Endodermal cell (in vitro differentiated cells): ENCODE measurements at places on chromosomes 4 and X. TPM values are rescaled to one million over a fixed set of nuclear protein-coding genes. Genes with fewer than 3 reads are reported as not detected.
A peak's percentile ranks its signal among the peaks of the same experiment; 100 is the strongest.

Gene SHOX
- total RNA-seq: not detected in 3 replicates

Gene ADH7
- not detected in 3 replicates for total RNA-seq

- no peaks in the 10 kb centered on the region for H3K4me1 ChIP-seq
- no peaks in the 10 kb centered on the region for H3K36me3 ChIP-seq
- H3K4me3 ChIP-seq: no peak overlapping the region
- no peaks in the 10 kb centered on the region for H3K27me3 ChIP-seq
Measured at GRCh38 chr4:113866611-113867010, 105.1 kb upstream of the CAMK2D start.

DNA sequence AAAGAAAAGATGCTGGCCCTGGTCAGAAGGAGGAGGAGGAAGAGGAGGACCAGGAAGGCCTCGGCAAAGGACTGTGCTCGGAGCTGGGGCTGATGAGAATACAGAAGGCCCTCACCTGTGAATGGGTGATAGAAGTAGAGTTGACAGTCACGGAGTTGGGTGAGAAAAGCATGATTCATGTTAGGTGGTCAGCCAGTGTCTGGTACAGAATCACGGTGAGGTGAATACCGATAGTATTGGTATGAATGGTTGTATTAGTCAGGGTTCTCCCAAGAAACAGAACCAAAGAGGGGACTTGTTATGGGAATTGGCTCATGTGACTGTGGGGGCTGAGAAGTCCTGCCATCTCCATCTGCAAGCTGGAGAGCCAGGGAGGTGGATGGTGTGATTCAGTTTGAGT, 32.5 kb upstream of the FAM156A start:
- H3K4me3 ChIP-seq: no peak overlapping the region
- no peaks in the 10 kb centered on the region for H3K36me3 ChIP-seq
- H3K27me3 ChIP-seq: no peaks in the 10 kb centered on the region
- no peaks in the 10 kb centered on the region for H3K4me1 ChIP-seq
- DNase-seq: no peak

DNA sequence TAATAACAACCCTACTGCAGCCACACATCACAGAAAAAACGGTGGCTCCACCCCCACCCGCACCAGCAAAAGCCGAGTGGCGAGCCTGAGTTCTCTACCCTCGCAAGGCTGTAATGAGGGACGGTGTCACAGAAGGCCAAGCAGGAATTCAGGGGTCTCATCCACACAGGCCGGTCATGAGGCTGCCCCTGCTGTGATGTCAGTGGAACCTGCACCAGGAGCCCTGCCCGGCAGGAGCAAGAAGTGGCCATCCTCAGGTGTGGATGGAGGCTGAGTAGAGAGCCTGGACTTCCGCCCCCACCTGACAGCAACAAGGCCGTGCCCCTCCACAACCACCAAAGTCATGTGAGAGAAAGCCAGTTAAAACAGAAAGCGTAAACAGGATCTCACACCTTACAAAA, 20.6 kb downstream of the LYAR start:
- DNase-seq: no peak
- no peak overlapping the region for H3K27ac ChIP-seq
- H3K4me3 ChIP-seq: no peak overlapping the region

DNA sequence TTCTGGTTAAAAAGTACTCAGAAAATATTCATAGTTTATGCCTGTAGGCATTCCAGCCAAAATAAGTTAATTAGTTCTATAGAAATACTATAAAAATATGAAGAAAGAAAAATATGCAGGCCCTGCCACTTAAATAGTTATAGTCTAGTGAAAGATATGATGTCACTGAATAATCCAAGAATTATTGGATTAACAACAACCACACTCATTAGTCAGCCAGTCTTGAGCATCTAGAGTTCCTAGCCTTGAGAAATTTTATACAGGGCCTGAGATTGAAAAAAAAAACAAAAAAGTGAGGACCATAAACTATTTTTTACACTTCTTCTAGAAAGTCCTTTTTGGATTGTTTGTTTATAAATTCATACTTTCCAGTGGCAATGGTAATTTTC, 823.0 kb downstream of the FAT4 start:
- no peak for DNase-seq
- H3K4me1 ChIP-seq: no peaks in the 10 kb centered on the region
- no peaks in the 10 kb centered on the region for H3K27me3 ChIP-seq
- H3K4me3 ChIP-seq: no peak overlapping the region
- no peaks in the 10 kb centered on the region for H3K36me3 ChIP-seq

Gene XAGE1A
- not detected in 3 replicates for total RNA-seq

GRCh38 chr4:10050261-10050661, 29.0 kb upstream of the SLC2A9 start:
- no peak for DNase-seq
- H3K4me1 ChIP-seq: peaks cover 9% of the 10 kb centered on the region
- H3K27me3 ChIP-seq: no peaks in the 10 kb centered on the region
- no peak overlapping the region for H3K27ac ChIP-seq

Gene TRIM60
- total RNA-seq: not detected in 2 replicates

- H3K27me3 ChIP-seq: no peaks in the 10 kb centered on the region
- H3K27ac ChIP-seq: no peak overlapping the region
- DNase-seq: no peak
- no peaks in the 10 kb centered on the region for H3K36me3 ChIP-seq
- peaks cover 7% of the 10 kb centered on the region for H3K4me1 ChIP-seq
Measured at GRCh38 chr4:146763560-146763959, 124.9 kb downstream of the POU4F2 start.

Gene SLC34A2
- 2.9 to 4.3 TPM (median 4.2 TPM) in 3 replicates for total RNA-seq

- H3K27me3 ChIP-seq: no peaks in the 10 kb centered on the region
- H3K4me1 ChIP-seq: no peaks in the 10 kb centered on the region
- H3K27ac ChIP-seq: no peak overlapping the region
- no peak overlapping the region for H3K4me3 ChIP-seq
Measured at GRCh38 chr4:78799551-78800495, 23.7 kb downstream of the BMP2K start.

Gene NKX1-1
- not detected in 3 replicates for total RNA-seq

Gene MAOB
- 0.72 to 0.82 TPM (median 0.73 TPM) in 3 replicates for total RNA-seq

DNA sequence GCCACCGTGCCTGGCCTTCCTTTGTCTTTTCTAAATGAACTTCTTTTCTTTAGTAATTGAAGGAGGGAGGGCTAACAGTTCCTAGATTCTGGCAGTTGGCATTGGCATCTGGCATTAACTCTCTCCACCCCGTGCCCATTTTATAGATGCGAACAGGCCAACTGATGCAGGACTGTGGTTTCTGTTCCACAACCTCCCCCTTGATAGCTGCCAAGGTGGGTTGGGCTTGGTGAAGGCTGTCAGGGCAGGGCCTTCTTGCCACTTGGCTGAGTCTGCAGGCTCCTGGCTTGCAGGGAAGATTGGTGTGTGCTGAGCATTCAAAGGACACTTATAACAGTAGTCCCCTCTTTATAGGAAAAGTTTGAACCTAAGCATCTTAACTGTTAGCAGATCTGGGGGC, 4.3 kb downstream of the SOWAHD start:
- no peak overlapping the region for H3K27ac ChIP-seq
- no peaks in the 10 kb centered on the region for H3K36me3 ChIP-seq
- no peaks in the 10 kb centered on the region for H3K4me1 ChIP-seq
- DNase-seq: no peak
- H3K27me3 ChIP-seq: peaks cover 13% of the 10 kb centered on the region

GRCh38 chr4:185552254-185552653, 16.9 kb upstream of the PDLIM3 start:
- no peaks in the 10 kb centered on the region for H3K4me1 ChIP-seq
- no peak for DNase-seq
- no peaks in the 10 kb centered on the region for H3K27me3 ChIP-seq
- H3K27ac ChIP-seq: no peak overlapping the region
- H3K36me3 ChIP-seq: no peaks in the 10 kb centered on the region

DNA sequence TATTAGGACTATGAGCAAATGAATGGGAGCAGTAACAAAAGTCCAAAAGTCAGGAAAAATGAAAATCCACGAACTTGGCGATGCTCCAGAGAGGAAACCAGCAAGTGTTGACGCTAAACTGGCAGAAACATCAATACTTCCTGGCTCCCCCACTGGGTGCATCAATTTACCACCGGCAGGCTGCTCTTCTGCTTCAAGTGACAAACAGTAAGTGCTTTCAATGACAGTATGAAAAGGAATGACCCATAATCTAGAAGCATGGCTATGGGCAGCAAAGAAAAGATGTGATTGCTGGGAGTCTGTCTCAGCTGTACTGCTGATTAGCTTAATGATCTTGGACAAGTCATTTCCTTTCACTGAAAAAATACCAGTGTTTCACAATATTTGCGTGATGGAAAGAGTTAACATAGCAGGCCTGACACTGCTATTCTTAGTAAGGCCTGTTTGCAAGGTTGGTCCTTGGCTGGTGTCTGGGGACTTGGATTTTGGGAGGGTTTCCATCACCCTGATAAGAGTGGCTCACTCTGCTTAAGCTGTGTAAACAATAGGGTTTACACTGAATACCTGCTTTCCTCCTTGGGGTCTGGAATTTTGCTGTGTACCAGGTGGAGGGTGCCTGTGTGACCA, 8.7 kb downstream of the ATP11C start:
- no peaks in the 10 kb centered on the region for H3K27me3 ChIP-seq
- H3K27ac ChIP-seq: no peak overlapping the region
- H3K4me1 ChIP-seq: no peaks in the 10 kb centered on the region
- no peak for DNase-seq

GRCh38 chr4:83605210-83605609, 69.3 kb downstream of the GPAT3 start:
- H3K27me3 ChIP-seq: no peaks in the 10 kb centered on the region
- no peak for DNase-seq
- no peak overlapping the region for H3K4me3 ChIP-seq

DNA sequence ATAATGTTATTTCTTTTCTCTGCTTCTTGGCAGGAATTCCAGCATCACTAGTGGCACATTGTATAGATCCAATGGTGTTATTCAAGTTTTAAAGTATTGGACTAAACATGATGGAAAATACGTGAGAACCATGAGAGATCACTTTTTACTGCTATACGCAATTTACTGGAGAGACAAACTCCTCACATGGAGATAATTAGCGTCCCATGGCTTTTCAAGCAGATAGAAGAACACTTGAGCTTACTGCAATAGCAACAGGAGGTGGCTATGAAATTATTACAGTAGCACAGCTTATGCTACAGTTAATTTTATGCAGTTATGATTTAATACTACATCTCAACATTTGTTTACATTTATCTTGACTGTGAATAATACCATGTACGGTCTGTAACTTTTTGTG, 11.9 kb upstream of the TMEM185A start:
- no peak overlapping the region for H3K4me3 ChIP-seq
- H3K27me3 ChIP-seq: no peaks in the 10 kb centered on the region
- H3K36me3 ChIP-seq: no peaks in the 10 kb centered on the region
- DNase-seq: no peak
- no peaks in the 10 kb centered on the region for H3K4me1 ChIP-seq
- no peak overlapping the region for H3K27ac ChIP-seq

GRCh38 chr4:103032574-103032973, 13.1 kb upstream of the SLC9B1 start:
- H3K4me3 ChIP-seq: no peak overlapping the region
- H3K27ac ChIP-seq: no peak overlapping the region
- H3K4me1 ChIP-seq: no peaks in the 10 kb centered on the region
- no peaks in the 10 kb centered on the region for H3K27me3 ChIP-seq
- no peaks in the 10 kb centered on the region for H3K36me3 ChIP-seq
- DNase-seq: peak; percentile 86

Gene LRPAP1
- total RNA-seq: 68.7 to 129 TPM (median 127 TPM) in 3 replicates

- H3K36me3 ChIP-seq: peaks cover 5% of the 10 kb centered on the region
- H3K4me3 ChIP-seq: no peak overlapping the region
- H3K27ac ChIP-seq: no peak overlapping the region
- no peaks in the 10 kb centered on the region for H3K4me1 ChIP-seq
- DNase-seq: no peak
Measured at GRCh38 chr4:127968586-127968985, 3.4 kb downstream of the ABHD18 start.

Gene ATP6AP2
- total RNA-seq: 82.2 and 87.4 TPM in 2 replicates

DNA sequence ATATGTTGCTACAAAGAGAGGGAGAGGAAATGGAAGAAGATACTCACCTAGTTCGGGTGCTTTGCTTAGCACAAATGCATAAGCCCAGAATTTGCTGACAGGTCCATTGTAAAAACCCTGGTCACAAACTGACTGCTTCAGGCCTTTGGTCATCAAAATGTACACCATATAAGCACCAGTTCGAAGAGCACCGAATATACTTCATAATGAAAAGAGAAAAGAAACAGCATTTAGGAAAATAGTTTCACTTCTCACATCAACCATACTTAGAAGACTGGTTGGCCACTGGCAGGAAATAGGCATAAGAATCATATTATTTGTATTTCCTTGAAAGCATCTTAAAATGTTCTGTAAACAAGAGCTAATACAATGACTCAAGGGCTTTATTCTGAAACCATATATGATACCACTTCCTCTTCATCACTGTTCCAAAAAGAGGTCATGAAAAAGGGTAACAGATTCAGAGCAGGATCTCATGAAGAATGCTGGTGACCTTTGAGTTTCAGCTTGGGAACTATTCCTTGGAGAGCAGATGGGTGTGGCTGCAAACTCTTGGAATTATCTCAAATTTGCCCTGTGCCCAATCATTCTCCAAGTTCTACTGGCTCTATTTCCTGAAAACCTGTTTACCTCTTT, 138.7 kb downstream of the ELOVL6 start:
- H3K4me3 ChIP-seq: no peak overlapping the region
- H3K27me3 ChIP-seq: no peaks in the 10 kb centered on the region
- DNase-seq: no peak
- H3K4me1 ChIP-seq: no peaks in the 10 kb centered on the region
- peaks cover 4% of the 10 kb centered on the region for H3K36me3 ChIP-seq

DNA sequence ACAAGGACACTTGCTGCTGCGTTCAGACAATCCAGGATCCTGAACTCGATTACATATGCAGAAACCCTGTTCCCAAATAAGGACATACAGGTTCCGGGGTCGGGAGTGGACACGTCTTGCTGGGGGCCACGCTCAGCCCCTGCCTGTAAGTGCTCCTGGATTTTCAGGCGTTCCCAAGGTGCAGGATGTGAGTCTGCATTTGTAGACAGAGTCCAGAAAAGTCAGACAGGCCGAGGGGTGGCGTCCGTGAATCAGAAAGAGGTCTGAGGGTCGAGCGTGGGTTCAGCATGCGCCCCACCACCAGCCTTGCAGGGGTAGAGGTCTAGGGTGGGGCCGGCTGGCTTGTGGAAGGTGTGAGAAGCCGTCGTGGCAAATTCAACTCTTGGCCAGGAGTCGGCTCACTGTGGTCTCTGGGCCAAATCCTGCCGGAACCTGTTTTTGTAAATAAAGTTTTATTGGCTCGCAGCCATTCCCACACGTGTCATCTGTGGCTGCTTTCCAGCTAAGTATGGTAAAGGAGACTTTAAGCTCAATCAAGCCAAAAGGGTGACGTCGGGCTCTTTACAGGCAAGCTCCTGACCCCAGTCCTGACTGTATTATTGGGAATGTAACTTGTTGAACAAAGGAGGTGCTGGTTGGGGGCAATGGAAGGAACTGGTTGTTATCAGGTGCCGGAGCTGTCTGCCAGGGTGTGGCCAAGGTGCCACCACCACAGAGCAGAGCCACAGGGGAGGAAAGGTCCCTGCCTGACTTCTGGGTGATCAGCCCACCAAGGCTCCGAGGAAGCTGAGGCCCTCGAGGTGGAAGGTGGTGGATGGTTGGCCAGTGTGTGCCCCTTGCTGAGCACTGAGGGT, 7.4 kb downstream of the DOK7 start:
- no peaks in the 10 kb centered on the region for H3K36me3 ChIP-seq
- H3K27ac ChIP-seq: no peak overlapping the region
- H3K4me1 ChIP-seq: no peaks in the 10 kb centered on the region
- H3K27me3 ChIP-seq: peaks cover 5% of the 10 kb centered on the region

Gene DMRTC1
- 0.25 TPM in 1 of 2 replicates, not detected in the other for total RNA-seq
